ENCODE measurements at places on chromosomes 3 and 15. TPM values are rescaled to one million over a fixed set of nuclear protein-coding genes. Genes with fewer than 3 reads are reported as not detected.

GRCh38 chr3:150783920-150784746 is 21.2 kb upstream of the SIAH2 start:
- DNase-seq, result no peak

DNA sequence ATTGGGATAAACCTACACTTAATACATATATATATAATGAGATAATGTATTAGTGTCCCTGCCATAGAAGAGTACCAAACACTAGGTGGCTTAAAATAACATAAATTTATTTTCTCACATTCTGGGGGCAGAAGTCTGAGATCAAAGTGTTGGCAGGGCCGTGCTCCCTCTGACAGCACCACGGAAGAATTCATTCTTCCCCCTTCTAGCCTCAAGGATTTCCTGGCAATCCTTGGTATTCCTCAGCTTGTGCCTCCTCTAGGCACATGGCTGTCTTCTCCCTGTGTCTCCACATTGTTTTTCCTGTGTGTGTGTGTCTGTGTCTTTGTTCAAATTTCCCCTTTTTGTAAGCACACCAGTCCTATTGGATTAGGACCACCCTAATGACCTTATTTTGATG is 115.2 kb upstream of the AGBL1 start:
- DNase-seq, result no peak

Gene CPEB1
- total RNA-seq, result 5.2 TPM

GRCh38 chr3:121976727-121977126 is 45.3 kb downstream of the ILDR1 start:
- no peak for DNase-seq

DNA sequence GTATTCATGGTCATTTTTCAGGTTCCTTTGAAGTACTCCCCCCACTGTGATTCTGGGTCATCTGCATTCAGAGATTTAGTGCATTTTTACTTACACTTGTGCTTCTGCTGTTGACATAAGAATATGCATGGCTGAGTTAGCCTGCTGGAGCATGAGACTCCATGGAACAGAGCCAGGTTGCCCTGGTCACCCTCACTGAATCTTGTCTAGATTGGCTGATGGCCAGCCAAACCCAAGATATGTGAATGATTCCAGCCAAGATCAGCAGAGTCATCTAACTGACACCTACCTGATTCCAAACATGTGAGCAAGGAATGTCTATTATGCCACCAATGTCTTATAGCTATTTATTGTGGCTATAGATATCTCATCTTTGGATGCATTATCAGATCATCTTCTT is 25.1 kb downstream of the DTWD1 start:
- no peak for DNase-seq

DNA sequence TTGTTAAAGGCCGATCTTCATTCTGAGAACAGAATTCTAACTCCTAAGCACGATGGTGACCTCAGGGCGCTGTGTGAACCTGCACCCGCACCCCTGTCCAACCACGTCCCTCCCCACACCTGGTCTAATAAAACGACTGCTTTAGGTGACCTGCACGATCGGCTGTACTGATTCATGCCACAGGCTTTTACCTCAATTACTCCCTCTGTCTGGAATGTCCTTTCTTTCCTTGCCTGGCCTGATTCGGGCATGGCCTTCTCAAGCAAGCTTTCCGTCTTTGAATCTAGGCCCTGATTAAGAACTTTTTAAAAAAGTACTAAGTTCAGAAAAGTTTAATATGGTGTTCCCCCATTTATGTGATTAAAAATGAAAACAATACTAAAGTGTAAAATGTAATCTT is 842 bp upstream of the U2SURP start:
- no peak for DNase-seq

DNA sequence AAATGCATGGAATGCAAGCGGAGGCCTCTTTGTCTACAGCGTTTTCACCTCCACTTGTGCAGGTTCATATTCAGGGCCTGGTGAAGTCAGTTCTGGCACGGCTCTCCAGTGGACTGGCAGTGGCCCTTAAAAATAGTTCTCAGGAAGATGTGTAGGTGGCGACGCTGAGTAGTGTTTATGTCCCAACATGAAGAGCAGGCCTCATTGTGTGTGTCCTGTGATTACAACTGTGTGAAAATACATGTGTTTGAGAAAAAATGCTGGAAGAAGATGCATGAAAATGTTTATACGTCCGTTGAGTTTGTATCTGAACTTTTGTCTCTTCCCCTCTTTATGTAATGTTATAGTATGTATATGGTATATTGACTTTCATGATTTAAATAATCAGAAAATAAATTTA is 7.2 kb downstream of the LIPC start:
- DNase-seq, result peak; percentile 54

- DNase-seq, result no peak
Observed at GRCh38 chr3:125695688-125696087, 100.4 kb upstream of the OSBPL11 start.

Gene SOX14
- not detected for total RNA-seq

DNA sequence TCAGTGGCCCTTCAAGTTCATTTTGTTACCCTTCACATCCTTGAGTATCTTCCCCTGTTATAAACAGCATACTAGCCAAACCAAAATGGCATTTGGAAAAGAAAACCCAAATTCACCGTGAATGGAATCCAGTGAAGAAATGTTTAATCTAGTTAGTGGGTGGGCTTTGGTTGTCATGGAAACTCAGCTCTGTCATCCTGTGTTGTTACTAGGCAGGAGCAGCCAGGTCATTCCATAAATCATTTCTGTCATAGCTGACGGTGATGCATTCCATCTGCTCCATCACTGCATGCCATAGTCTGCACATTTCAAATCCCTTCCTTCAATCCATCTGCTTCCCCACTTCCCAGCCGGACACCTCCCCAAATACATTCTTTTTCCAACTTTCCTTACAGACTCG is 140.4 kb upstream of the CGNL1 start:
- DNase-seq, result no peak

All from suprapubic skin (tissue), 4 donors.